T-helper 2 cell (primary cell): ENCODE measurements at places on chromosomes 7 and 10.

GRCh38 chr7:16067711-16068110, 353.6 kb downstream of the CRPPA start:
- no peak for DNase-seq

GRCh38 chr10:62047960-62048383, 146.5 kb downstream of the ARID5B start:
- no peak for DNase-seq

- DNase-seq, result no peak
These were observed 382 bp downstream of the DIP2C start for GRCh38 chr10:689121-689451.

DNA sequence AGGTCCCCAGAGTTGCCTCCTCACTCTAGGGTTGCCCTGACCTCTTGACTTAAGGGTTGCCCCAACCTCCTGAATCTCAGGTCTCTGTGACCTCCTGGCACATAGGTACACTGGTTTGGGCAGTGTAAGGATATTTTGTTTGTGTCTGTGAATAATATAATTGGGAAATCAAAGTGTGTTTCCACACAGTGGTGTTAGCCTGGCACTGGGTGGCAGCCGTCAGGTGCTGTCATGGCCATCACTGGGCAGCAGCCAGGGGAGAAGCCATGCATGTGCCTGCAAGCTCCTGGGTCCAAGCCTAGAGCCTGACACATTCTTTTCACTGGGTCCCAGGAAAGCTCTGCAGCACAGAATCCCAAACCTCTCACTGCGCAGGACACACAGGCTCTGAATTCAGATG, 3.6 kb upstream of the CCDC201 start:
- DNase-seq, result no peak

DNA sequence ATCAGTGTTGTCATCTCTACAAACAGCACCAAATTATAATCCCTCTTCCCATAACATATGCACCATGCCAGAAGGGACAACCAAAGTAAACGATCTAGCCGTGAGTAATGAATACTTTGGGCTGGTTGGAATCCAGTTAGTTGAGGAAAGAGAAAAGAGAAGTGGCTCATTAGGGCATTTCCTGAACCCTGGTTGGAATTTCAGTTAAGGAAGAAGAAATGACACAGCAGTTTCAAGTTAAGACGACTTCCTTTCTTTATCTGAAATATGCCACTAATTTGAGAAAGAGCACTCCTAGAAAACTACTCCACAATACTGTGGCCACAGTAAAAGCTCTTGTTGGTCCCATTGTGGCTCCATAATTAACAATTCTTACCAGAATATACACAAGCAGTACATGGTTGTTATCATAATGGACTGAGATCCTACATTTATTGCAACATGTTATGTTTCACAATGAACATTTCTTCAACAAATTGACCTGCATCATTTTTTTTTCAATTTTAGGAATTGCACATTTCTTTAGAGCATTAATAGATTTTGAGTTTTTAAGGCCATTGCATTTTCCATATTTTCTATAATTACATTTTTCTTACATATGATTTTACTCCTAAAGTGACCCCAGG, at the start of gene TFEC:
Gene TFEC, minus strand, starts transcription at position 113 of the 626 bp plus-strand sequence. CDS start 46,322 bp downstream, outside the sequence.
- no peak for DNase-seq

- no peak for DNase-seq
These were observed 13.4 kb downstream of the CEP55 start for GRCh38 chr10:93509816-93510215.

- no peak for DNase-seq
These were observed 72.3 kb downstream of the ICA1 start for GRCh38 chr7:8189625-8190024.

DNA sequence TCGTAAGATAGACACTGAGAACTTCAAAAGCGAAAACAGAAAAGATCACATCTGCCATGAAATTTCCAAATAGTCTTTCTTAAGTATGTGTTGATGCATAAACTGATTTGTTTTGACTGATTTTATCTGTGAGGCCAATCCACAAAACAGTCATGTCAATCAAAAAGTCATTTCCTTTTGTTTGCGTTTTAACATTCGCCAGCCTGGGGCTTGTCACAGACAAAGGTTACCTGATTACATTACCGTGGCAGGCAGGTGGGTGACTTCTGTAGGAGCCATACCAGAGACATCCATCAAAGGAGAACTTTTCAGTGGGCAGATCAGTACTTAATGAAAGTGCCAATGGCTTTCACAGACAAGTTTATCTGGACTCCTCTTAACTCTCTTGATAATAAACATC, 45.5 kb upstream of the BET1 start:
- DNase-seq, result no peak

- no peak for DNase-seq
These were observed 40.8 kb downstream of the GNA12 start for GRCh38 chr7:2803342-2803692.

GRCh38 chr7:29335188-29336083, 140.9 kb downstream of the CHN2 start:
- DNase-seq, result no peak

DNA sequence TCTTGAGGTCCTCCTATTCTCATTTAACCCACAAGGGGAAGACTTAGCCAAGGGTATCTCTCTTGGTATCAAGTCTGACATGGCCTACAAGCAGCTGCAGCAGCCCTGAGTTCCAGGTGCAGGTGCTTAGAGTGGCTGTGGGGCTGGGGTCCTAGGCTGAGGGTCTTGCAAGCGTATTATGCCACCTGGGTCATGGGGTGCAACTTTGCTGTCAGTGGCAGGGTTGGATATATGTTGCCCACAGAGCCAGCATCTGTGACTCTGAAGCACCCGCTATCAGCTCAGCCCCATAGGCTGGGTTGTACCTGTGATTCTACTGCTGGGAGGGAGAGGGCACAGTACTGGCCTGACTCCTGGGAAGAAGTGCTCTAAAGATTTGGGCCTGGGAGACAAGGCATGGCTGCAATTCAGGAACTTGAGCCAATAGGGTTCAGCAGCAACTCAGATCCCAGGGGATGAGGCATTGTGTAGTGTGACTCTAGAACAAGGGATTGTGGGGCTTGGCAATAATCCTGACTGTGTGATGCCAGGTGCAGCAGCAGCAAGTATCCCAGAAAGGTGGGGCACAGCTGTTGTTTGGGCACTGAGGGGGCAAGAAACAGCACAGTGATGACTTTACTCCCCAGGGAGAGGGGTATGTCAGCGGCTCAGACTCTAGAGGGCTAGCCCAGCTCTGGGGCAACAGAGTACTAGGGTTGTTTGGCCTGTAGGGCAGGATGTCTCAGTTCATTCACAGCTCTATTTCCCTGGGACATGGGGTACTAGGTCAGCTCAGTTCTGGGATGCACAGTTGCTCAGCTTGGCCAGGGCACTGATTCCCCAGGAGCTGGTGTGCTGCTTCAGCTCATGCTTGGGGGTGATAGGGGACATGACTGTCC, 41.4 kb downstream of the NEURL1 start:
- no peak for DNase-seq

GRCh38 chr10:24762966-24763623, 39.4 kb upstream of the ARHGAP21 start:
- no peak for DNase-seq

GRCh38 chr10:103696094-103696410, 159.3 kb downstream of the SH3PXD2A start:
- no peak for DNase-seq

DNA sequence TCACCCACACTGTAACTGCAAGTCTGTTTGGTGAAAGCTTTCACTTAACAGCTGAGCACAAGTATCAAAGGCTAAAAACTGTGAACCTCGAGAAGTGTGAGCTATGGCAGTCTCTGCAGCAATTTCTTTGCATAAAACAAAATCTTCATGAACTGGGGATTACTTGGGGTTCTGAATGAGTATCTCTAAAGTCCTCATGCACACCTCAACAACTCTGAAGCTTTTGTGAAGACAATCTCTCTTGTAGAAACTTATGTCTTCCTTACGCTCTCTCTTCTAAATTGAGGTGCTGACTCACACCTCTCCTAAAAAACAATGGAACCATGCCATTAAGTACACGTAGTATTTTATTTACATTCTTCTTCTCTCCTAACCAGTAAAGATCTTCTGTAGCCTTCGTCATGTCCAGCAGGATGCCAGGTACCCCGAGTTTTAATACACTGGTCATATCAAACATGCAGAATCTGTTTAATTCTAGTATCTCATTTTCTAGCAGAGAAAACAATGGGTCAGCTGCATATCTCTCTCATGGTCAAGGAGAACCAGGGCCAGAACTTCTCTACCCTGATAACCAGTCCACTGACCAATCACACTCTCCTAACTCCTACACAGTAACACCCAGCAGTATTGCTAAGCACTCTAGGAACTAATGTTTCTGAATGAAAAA, 76.9 kb downstream of the UBE2H start:
- DNase-seq, result no peak

DNA sequence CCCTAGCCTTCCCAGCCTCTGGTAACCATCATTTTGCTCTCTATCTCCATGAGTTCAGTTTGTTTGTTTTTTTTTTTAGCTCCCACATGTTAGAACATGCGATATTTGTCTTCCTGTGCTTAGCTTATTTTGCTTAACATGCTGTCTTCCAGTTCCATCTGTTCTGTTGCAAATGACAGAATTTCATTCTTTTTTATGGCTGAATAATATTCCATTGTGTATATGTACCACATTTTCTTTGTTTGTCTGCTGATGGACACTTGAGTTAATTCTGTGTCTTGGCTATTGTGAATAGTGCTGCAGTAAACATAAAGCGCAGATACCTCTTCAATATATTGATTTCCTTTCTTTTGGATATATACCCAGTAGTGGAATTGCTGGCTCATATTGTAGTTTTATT, 21.0 kb downstream of the DLD start:
- no peak for DNase-seq

- DNase-seq, result no peak
These were observed 1.4 kb downstream of the HECW1 start for GRCh38 chr7:43113622-43114457.

DNA sequence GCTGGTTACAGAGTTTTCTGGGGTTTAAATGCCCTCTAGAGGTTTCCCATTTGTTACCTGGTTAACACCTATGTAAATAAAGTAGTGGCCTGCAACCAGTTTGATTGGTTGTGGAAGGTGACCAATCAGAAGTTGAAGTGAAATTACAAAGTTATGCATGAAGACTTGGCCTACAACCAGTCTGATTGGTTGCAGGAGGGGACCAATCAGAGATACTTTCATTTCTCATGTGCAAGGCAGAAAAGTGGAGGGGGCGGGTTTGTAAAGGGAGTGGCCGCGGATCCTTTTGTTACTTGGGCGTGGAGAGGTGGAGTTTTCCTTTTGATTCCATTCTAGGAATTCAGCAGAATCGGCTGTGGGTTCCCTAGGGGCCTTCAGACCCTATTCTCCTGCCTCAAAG, 80.8 kb downstream of the SEC23IP start:
- no peak for DNase-seq

DNA sequence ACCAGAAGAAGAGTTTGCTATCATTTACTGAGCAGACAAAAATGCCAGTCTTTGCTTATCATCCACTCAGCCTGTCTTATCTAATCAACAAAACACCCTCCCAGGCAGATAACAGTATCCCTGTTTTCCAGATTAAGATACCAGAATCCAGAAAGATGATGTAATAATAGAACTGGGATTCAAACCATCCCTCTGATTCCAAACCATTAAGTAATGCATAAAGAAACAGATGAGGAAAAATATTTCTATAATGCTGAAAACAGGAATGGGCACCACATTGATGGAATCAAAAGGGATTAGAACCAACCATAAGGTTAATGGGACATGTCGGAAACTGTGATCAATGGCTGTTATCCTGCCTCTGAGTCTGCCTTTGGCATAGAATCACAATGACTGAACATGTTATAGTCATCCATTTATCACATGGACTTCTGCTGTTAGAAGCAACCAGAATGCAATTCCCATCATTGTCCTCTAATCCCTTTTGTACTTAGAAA, 92.1 kb upstream of the RSU1 start:
- no peak for DNase-seq

DNA sequence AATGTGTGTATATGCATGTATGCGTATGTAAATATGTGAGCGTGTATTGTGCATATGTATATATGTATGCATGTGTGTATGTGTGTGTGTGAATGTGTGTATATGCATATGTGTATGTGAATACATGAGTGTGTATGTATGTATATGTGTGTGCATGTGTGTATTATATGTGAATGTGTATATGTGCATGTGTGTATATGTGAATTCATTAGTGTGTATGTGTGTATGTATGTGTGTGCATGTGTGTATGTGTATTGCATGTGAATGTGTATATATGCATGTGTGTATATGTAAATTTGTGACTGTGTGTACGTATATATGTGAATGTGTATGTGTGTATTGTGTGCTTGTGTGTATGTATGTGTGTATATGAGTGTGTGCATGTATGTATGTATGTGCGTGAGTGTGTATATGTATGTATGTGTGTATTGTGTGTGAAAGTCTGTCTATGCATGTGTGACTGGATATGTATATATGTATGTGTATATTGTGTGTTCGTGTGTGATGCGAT, 455.9 kb downstream of the TYW1 start:
- DNase-seq, result no peak

DNA sequence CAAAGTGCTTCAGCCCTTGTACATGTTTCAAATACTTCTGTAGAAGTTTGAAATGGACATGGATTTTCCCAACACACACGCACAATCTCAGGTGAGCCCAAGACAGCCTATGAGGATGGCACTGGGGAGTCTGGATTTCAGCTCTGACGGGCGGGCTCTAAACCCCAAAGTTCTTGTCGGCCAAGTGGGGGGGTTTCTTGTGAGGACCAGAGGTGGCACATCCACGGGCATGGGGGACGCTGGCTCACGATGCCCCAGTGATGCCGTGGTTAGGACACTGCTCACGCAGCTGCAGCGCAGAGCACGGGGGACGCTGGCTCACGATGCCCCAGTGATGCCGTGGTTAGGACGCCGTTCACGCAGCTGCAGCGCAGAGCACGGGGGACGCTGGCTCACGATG, 280.1 kb downstream of the DNAJB6 start:
- DNase-seq, result no peak

DNA sequence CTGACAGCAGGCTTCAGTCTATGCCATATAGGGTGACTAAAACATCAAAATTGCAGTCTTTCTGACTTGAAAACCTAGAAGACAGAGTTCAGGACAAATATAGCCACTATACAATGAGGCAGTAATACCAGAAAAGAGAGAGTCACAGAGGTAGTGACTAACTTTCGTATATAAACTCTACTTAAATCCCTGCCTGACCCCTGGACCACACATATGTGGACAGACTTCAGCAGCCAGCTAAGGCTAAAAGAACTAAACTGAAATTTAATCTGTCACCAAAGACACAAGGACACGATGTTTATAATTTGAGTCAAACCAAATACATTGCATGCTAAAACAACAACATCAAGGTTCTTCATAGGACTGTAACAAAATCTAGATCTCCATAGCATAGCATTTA, 64.6 kb upstream of the MACROH2A2 start:
- DNase-seq, result no peak

- no peak for DNase-seq
These were observed 139.0 kb downstream of the DOCK1 start for GRCh38 chr10:127044186-127044585.

DNA sequence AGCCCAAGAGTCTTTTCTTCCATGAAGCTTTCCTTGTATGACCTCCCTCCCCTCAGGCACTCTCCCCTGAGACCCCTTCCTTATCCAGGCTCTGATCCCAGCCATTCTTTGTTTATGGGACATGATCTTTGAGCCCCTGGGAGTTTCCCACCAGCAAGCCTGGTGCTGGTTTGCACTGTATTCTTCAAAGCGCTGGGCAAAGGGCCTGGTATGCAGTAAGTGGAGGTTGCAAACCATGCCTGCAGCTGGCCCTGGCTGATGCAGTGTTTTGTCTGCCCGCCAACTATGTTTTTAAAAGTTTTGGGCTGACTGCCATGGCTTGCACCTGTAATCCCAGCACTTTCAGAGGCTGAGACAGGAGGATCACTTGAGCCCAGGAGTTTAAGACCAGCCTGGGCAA, 6.8 kb upstream of the NODAL start:
- no peak for DNase-seq
